LoVo (cell line): ENCODE measurements at places on chromosomes 12 and 14.

GRCh38 chr14:61475316-61475715 lies 153.9 kb downstream of the PRKCH start:
- DNase-seq: peak; percentile 71

DNA sequence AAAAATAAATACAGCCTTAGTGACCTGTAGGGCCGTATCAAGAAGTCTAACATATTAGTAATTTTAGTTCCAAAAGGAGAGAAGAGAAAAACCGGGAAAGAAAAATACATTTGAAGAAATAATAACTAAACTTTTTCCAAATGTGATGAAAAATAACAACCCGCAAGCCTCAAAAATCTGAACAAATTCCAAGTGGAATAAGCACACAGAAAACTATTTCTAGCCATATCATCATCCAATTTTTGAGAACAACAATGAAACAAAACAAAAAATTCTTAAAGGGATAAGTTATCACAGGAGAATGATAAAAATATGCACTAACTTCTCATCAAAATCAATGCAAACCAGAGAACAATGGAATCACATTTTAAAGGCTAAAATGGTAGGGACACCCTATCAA lies 198.1 kb upstream of the PLXNC1 start:
- no peak for DNase-seq

- DNase-seq: no peak
Observed at GRCh38 chr12:131090274-131091210, 136.8 kb downstream of the ADGRD1 start.

- no peak for DNase-seq
Observed at GRCh38 chr12:1305791-1306500, 288.4 kb downstream of the FBXL14 start.

- DNase-seq: no peak
Observed at GRCh38 chr14:106691601-106692291, 1165.4 kb downstream of the TMEM121 start.

GRCh38 chr12:25438638-25439037 lies 114.4 kb downstream of the LMNTD1 start:
- DNase-seq: no peak

DNA sequence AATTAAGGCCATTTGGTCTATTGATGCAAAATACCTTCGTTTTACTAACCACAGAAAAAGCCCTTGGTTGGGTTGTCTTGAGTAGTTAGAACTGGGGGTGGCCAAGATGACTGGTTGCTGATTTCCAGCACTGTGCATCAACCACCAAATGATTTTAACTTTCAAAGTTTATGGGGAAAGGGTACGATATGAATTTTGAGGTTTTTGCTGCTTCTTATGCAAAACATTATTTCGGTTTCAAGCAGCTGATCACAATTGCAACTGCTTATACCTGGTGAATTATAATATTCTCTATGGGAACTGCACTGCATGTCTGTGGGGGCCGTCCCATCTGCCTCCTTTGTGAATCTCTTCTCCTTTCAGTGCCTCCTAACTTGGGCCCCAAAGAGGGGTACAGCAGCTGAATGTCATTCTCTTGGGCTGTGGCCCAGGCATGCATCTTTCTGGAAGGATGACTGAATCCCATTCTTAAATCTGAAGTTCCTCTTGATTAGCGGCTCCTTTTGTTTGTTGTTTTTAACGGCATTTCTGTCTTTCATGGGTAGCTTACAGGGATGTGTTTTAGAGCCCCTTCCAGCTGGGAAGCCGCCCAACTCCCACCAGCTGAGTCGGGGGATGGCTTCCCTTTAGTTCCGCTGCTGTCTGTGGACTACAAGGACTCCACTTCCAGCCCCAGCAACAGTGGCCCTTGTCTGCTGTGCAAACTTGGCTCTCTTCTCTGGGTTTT lies 479.8 kb downstream of the ZFP36L1 start:
- no peak for DNase-seq

DNA sequence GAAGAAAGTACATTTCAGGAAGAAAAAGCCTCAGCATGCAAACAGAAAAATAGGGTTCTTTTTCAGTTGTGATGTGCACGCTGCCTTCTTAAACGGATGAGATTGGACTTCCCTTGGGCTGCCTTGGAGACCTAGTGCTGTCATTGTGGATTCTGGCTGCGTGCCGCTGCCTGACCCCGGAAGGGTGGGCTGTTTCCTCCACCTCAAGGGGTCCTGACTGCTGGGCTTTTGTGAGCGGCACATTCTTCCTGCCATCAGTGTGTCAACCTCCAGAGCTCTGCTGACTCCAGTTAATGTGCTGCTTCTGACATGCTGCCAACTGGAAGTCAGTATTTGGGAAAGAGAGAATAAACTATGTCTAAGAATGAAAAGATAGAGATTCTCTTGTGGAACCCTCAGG lies 25.1 kb downstream of the CCNK start:
- no peak for DNase-seq

- no peak for DNase-seq
Observed at GRCh38 chr12:32549675-32550079, 129.4 kb upstream of the DNM1L start.

- DNase-seq: no peak
Observed at GRCh38 chr14:31898838-31899528, 178.1 kb upstream of the ARHGAP5 start.

GRCh38 chr14:73786636-73787485 lies 64.8 kb upstream of the PTGR2 start:
- no peak for DNase-seq

DNA sequence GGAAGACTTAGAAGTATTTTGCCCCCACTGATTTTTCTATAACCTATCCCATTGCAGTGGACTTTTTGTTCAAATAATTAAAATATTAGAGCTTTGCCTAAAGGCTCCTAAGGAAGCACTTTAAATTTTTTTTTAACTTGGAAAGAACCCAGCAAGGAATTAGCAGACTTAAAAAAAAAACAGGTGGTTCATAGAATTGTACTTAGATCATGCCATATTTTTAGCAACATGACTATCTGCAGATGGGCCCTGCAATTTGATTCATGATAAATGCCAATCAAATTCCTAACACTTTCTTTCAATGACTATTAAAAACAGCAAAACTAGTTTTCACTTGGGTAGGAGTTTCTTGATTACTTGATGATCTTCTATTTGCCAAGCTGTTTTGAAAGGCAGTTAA lies 11.5 kb downstream of the ADAMTS20 start:
- DNase-seq: no peak
